Activated CD8-positive, alpha-beta memory T cell treated with anti-CD3 and anti-CD28 coated beads for 48 hours (primary cell): ENCODE measurements at places on chromosomes 4 and X.

GRCh38 chr4:130600706-130601105 is 1504.8 kb downstream of the C4orf33 start:
- DNase-seq: no peak

DNA sequence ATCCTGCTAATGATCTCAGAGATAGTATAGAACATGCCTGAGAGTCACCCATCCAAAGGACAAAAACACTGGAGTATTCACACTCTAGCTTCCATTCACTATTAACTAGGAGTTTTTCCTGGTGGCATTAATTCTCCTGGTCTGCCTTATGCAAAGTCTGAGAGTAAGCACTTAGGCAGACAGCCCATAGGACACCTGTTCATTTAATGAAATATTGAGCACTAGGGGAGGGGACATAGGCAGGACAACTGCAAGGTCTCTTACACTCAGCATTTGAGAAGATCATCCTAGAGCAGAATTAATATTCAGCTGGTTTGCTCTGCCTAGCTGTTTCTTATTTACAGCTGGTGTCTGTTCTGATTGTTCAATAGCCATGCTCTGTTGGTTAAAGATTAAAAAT is 508.5 kb downstream of the CENPC start:
- DNase-seq: no peak

DNA sequence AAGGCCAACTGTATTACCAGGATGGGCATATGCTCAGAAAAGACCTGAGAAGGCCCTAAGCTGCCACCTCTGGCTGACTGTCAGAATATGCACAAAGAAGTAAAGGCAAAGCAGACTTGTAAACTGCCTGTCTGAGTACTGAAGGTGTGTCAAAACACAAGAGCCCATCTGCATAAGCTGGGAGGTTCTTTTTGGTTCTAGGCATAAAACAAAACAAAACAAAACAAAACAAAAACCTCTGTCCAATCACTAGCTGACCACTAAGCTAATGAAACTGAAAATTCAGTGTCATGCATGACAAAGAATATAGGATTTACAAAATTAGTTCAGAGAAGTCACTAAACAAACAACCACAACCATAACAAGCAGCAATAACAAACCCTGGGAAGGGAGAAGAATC is 20.6 kb downstream of the SH3D19 start:
- DNase-seq: no peak

DNA sequence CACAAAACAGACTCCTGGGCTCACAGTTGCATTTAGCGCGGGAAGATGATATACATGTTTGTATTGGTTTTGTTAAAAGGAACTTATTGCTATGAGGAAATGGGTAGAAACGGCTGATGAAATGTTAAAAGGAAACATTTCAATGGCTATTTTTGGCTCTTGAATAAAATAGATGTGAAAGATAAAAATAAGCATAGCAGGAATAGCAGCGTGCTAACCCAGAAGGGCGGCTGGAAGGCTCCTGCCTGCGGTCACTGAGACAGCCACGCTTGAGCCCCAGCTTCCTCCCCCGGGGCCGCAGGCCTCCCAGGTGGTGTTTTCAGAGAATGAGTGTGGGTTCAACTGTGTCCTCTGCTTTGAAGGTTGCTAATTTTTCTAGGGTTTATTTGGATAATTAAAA is 35.0 kb upstream of the CLCN4 start:
- DNase-seq: no peak

DNA sequence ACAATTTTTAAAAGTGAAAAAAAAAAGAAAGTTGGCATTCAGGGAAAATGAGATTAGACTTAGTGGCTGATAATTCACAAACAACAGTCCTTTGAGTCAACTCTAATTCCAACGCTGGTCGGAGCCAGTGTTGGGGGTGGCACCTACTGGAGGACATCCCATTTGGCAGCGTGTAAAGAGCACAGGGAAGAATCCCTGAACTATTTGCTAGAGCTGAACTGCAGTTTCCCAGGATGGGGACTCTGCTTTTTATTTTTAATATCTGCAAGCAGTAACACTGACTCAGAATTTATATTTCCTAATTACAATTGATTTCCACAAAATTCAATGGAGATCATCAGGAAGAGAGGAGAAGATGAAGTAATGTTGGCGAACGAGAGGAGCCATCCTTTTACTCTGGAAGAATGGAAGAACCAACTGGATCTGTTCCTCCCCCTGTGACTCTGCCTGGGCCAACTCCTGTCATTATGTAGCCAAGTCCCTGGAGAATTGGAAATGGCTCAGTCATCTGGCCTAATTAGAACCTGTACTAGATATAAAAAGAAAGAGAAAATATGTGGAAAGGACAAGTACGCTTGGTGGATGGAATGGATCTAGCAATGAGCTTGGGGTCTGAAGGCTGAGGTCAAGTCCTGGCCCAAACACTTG is 76.7 kb downstream of the IRF2 start:
- DNase-seq: no peak

DNA sequence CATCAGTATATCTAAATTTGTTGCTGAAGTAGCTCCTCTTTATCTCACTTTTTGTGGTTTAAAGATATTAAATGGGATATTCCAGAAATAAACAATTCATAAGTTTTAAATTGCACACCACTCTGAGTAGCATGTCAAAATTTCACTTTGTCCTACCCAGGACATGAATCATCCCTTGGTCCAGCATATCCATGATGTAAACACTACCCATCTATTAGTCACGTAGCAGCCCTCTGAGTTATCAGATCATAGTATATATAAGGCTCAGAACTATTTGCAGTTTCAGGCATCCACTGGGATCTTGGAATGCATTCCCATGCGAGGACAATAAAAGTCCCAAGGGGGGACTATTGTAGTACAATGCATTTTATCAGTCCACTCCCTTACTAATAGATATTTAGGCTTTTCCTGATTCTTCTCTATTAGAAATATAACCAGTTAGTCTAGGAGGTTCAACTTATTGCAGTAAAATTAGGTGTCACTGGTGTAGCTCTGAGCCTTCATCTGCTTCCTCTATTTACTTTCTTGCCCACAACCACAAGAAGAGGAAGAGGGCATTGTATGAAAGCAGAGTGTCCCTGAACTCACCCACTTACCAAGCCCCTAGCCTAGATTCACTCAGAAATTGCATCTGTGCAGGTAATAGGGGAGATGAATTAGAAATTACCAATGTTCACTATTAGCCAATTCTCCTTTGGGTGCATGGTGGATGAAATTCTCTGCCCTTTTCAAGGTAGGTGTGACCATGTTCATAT is 409.8 kb upstream of the GALNT7 start:
- no peak for DNase-seq

- DNase-seq: no peak
These were observed 3.6 kb upstream of the PDE5A start for GRCh38 chr4:119632216-119632615.

DNA sequence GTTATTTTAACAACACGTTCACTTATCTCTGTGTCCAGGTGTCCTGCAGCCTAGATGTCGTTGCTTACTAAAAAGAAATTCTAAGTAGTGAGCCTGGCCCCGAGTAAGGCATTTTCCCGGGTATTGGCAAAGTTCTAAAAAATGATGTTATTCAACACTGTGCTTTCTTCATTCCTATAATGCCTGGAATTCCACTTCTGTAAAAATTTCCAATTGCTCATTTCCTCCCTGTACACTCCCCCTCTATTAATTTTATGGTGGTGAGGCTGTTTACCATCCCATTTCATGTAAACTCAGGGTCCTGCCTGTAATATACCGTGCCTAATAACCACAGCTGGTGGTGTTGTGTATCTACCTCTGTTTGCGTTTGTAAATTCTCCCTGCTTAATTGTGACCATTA is 14.2 kb downstream of the BST1 start:
- DNase-seq: no peak

DNA sequence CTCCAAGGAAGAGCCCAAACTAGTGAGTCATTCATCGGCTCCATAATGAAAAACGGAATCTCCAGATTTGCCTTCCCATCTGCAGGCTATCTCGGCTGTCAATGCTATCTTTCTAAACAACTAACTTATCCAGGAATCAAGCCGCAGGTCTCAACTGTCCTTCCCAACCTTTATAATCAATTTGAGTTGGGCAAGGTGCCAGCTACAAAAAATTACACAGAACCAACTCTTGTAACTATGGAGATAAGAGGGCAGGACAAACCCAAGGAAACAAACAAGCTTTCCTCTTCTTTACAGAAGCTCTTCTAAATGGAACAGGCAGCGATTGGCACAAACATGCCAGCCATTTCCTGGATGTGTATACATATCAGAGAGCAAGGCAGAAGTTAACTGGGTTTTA is 61.2 kb upstream of the RAI2 start:
- DNase-seq: no peak

GRCh38 chr4:156945532-156945931 is 26.1 kb downstream of the PDGFC start:
- DNase-seq: no peak

DNA sequence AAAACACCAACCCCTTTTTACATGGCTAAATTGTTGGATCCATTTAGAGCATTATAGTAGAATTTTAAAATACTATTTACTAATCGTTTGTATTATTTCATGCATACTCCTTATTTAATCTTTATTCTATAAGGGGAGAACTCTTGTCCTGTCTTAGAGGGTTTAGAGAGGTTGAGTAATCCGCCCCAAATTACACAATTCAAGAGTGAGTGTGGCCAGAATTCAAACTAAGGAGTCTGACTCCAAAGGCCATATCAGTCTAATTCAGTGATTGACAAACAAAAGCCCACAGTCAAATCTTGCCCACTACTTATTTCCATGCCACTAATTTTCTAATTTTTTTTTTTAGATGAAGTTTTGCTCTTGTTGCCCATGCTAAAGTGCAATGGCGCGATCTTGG is 33.7 kb upstream of the NEIL3 start:
- DNase-seq: no peak

- DNase-seq: no peak
These were observed 94.5 kb upstream of the MXRA5 start for GRCh38 chrX:3440981-3441380.

GRCh38 chr4:93066749-93067148 is 761.8 kb upstream of the ATOH1 start:
- no peak for DNase-seq

DNA sequence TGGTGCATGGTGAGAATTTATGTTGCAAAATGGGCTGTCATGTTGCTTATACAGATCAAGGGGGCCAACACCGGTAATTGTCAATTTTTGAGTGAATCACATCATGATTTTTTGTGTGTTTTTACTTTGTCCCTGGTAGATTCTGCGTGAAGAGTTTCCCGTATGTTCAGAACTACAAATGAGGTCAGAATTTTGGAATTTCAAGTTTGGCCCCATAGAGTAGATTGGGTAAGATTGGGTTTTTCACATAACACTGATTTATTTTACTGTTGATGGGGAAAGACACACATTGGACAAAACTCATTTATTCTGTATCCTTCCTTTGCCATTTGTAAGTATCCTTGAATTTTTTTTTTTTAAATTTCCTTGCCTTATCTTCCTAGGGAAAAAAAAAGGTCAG is 158.5 kb upstream of the MXRA5 start:
- no peak for DNase-seq

- DNase-seq: no peak
These were observed 10.6 kb upstream of the SHOX start for GRCh38 chrX:619812-620531.

DNA sequence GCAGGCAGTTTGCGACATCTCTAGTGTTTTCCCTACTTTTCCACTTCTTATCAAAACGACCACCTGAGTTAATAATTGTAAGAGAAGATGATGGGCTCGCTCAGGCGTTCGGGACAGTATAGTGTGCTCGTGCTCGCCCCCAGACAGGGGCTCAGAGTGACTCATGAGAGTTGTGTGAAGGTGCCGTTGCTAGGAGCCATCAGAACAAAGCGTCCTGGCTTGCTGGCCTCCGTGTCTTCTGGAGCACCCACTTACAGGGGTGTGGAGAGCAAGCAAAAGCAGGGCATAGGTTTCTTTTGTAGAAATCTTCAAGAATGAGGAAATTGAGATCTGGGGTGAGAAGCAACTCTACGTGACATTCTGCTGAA is 73.0 kb upstream of the ADGRG2 start:
- no peak for DNase-seq

GRCh38 chr4:169407217-169407845 is 136.6 kb upstream of the SH3RF1 start:
- DNase-seq: no peak

- DNase-seq: no peak
These were observed 247.0 kb upstream of the TTC29 start for GRCh38 chr4:147192679-147193078.

DNA sequence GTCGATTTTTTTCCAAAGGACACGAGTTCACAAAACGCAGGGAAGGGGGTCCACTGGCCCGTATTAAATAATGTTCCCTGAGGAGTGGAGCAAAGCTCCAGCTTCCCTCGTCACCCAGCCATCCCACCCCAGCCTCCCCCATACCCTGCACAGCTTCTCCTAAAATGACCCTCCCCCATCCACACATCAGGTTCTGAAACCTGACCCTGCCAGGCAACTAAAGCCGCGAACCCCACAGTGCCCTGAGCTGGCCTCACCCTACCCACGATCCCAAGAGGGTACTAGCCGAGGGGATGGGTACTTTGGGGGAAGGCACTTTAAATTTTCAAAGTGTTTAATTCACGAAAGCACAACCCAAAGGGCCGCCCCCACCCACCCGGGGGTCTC is 634 bp downstream of the APOO start:
- no peak for DNase-seq

- no peak for DNase-seq
These were observed 223.2 kb downstream of the PRDM5 start for GRCh38 chr4:120699354-120699753.

GRCh38 chr4:81905971-81906370 is 434.3 kb upstream of the RASGEF1B start:
- no peak for DNase-seq

DNA sequence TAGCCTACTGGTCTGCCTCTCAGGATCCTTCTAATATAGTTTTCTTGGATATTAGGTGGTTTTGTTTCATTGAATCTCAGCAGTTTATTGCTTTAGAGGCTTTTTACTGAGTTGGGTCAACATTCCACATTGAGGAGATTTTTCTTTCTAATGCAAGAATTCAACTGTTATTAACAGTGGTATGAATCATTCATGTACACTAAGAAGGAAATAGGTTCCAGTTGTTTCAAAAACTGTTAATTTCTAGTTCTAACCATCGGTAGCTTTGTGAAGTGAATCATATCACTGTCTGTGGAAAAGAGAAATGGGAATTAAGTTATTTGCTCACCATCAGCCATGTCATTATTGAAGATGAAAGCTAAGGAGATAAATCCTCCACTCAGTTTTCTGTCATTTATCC is 331.5 kb downstream of the RPA4 start:
- DNase-seq: no peak

DNA sequence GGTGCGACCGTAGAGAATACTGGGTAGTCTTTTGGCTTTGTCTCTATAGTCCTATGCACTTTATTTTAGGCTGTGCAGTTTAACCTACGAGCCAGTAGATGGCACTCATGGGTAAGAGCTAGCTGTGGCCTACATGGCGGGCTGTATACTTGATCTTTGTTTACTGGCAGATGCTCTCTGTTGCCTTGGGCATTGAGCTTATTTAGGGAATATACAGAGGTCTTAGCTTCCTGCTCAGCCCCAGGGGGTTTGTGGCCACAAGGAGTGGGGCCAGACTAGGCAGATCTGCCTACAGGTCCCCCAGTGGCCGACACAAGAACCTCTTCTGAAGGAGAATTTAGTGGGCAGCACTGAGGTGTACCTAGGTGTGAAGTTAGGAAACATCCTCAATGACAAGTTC is 227.6 kb upstream of the HDX start:
- no peak for DNase-seq

GRCh38 chr4:89894649-89895550 is at the start of gene MMRN1:
MMRN1 (plus strand) TSS chr4:89894854; CDS start chr4:89894972, 118 bp downstream.
- DNase-seq: no peak
